ENCODE measurements at places on chromosomes 16 and 17.

DNA sequence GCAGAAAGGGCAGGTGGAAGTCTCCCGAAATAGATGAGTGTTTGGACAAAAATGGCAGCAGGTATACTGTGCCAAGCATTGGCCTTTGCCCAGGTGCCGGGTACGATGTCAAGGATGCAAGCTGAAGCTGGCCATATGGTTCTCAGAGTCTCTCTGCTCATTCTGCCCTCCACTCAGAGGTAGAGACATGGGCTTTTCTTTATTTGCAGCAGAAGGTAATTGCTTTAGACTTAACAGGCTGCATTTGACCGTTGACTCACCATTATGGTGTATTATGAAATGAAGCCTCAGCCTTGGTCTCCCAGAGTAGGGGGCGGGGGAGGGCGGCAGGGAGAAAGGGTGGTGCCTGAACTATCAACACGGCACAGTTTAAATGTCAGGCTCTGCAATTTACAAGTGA, 969.1 kb upstream of the EEF2KMT start:
- no peak for DNase-seq

GRCh38 chr16:72877374-72878028, 170.4 kb downstream of the ZFHX3 start:
- peak; percentile 10 for DNase-seq

DNA sequence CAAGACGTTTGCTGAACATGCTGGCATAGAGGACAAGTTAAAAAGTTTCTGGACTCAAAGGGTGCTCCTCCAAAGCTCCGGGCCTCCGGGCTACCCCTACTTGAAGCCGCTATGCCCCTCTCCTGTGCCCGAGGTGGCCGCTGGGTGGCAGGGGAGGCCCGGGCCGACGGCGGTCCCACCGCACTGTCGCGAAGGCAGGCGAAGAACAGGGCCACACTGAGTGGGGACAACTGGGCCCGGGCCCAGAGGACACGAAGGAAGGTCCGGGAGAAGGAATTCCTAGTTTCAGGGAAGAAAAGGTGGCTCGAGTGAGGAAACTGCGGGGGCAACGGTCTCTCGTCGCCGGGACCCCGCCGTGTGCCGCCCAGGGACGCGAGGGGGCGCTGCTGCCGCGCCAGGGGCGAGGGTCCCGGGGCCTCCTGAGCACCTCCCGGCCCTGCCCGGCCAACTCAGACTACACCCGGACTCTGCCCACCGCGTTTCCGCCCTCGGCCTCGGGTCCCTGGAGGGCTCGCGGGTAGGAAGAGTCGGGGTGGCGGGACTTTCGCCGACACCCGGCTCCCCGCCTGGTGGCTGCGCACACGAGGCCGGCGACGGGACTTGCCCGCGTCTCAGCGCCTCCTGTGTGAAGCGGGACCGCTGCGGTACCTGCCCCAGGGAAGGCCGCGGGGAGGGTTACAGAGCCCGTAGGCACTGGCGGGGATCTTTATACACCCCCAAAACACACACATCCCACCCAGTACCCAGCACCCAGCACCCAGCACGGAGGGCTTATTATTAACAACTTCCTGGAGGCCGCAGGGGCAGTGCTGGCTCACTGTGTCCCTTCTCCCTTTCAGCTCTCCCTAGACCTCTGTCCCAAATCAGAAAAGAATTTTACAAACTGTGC, 772 bp upstream of the CHCT1 start:
- DNase-seq, result peak; percentile 52

- DNase-seq, result no peak
Measured at GRCh38 chr17:50356892-50357510, 11.1 kb downstream of the XYLT2 start.

- DNase-seq, result no peak
Measured at GRCh38 chr16:75745823-75746222, 19.5 kb upstream of the CPHXL start.

DNA sequence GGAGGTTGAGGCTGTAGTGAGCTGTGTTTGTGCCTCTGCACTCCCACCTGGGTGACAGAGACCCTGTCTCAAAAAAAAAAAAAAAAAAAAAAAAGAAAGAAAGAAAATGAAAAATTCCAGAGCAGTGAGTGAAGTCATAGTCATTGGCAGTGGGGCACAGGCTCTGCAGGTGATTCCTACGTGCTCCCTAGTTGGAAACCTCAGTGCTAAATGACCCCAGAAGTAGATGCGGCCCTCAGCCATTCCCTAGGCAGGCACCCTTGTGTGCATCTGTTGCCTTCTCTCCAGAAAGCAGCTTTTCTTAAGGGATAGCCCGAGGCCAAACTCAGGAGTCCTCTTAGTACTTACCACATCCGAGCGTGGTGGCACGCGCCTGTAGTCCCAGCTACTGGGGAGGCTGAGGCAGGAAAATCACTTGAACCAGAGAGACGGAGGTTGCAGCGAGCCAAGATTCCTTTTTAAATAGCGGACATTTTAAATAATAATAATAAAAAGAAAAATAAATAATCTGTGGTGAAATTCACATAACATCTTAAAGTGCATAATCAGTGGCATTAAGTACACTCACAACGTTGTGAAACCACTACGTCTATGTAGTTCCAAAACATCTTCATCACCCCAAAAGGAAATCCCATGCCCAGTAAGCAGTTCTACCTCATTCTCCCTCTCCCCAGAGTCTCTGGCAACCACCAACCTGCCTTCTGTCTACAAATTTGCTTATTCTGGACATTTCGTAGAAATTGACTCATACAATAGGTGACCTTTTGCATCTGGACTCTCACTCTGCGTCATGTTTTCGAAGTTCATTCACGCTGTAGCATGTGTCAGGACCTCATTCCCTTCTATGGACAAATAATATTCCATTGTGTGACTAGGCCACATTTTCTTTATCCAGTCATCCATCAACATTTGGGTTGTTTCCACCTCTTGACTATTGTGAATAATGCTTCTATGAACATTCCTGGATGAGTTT, 12.5 kb upstream of the SPHK1 start:
- DNase-seq, result no peak

- no peak for DNase-seq
Measured at GRCh38 chr16:75340741-75341491, 89.5 kb upstream of the BCAR1 start.

GRCh38 chr17:73643001-73643851, 1.0 kb downstream of the SDK2 start:
- DNase-seq, result no peak

DNA sequence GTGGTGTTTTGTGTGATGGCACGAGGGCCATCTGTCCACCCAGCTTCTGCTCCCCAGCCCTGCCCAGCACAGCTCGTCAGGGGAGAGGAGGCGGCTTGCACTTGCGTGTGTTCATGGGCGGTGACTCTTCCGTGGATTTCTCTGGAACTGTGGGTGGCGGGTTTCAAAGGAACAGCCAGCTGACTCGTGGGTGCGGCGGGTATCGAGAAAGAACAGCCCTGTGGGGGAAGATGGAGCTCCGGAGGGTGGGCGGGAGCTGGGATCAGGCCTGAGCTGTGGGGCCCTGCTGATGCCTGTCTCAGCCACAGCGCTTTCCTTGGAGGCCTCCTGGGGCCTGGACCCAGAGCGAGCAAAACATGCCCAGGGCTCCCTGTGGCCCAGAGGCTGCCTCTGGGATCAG, 13.2 kb downstream of the NAGPA start:
- no peak for DNase-seq

GRCh38 chr17:37488607-37489196, 989 bp upstream of the DUSP14 start:
- peak; percentile 16 for DNase-seq

GRCh38 chr17:41810659-41811548, 845 bp downstream of the P3H4 start:
- DNase-seq, result no peak

DNA sequence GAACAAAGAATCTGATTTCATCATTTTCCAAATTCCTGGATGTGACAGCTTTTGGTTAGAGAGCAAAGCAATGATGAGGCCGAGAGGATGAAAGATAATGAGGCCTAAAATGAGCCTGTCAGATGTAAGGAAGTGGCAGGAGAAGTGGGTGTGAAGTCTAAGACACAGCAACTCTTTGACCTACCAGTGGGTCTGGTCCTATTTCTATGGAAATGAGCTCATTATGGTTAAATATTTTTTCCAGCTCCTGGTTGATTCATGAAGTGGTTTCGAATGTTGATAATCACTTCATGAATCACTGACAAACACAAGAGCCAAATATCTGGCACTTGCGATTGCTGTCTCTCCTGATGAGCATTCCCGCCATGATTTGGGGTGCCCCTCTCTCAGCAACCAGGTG, 273.3 kb upstream of the CDH5 start:
- no peak for DNase-seq

- no peak for DNase-seq
Measured at GRCh38 chr17:54932711-54933110, 32.1 kb downstream of the TOM1L1 start.

GRCh38 chr17:82316651-82317393, 586 bp downstream of the CD7 start:
- DNase-seq, result no peak

- DNase-seq, result no peak
Measured at GRCh38 chr16:50618238-50618918, 62.7 kb downstream of the SNX20 start.

DNA sequence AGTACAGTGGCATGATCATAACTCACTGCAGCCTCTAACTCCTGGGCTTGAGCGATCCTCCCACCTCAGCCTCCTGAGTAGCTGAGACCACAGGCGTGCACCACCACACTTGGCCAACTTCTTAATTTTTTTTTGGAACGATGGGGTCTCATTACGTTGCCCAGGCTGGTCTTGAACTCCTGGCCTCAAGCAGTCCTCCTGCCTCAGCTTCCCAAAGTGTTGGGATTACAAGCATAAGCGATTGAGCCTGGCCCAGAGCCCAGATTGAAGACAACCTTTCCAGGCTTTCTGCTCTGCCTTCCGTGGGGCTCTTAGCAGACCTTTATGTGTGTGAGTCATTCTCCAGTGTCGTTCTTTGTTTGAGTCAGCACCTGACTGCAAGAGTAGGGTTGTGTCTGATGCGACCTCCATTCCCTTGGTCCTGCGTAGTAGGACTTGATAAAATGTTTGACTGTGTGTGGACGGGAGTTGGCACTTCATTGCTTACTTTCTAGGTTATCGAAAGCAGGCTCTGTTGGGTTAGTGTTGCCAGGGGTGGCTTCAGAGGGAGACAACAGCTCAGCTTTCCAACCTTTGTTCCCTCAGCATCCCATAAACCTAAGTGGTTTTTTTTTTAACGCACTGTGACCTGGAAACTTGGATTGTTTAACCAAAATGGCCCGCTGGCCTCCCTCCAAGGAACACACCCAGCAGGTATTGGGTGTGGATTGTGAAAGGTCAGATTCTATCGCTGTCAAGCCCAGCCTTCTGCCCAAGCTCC, 26.4 kb downstream of the EEF2K start:
- DNase-seq, result no peak

DNA sequence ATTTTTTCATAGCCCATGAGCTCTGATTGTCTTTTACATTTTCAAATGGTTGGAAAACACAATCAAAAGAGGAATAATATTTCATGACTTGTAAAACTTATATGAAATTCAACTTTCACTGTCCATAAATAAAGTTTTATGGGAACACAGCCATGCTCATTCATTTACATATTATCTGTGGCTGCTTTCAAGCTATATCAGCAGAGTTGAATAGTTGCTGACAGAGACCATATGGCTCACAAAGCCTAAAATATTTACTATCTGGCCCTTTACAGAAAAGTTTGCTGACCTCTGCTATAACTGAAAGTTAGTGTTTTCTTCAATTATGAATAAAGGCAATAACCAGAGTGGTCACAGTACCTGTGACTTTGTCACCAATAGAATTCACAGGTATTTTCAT, 128.2 kb upstream of the GNAO1 start:
- DNase-seq, result no peak

DNA sequence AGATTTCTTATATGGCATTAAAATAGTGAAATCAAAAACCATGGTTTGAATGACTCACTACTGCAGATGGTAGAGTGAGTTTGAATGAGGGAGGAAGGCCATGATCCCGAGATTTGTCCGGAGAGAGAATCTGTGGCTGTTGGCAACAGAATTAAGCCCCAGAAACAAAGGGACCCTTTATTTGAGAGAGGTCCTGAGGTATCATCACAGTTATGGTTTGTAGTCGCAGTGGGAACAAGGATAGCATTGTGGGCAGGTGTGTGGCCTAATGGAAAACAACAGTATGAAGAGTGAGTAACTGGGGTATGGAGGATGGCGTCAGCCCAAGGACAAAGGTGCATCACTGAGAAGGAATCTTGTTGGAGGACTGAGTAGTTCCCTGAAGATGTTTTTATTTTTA, 8.5 kb upstream of the ZFP3 start:
- no peak for DNase-seq

- no peak for DNase-seq
Measured at GRCh38 chr17:77744066-77744988, 214.2 kb upstream of the TNRC6C start.

DNA sequence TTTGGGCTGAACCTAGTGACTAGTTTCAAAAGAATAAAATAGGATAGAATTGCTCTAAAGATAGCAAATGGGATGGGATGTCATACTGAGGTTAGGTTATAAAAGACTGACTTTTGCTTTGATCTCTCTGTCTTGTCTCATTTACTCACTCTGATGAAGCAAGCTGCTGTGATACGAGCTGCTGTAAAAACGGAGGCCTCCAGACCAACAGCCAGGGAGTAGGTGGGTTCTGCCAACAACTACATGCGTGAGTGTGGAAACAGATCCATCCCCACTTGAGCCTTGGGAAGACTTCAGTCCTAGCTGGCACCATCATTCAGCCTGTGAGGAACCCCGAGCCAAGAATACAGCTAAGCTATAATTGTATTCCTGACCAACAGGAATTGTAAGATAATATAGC, 373.9 kb upstream of the CA10 start:
- DNase-seq, result no peak
